ENCODE measurements at places on chromosomes 16 and 17.
A peak's percentile ranks its signal among the peaks of the same experiment; 100 is the strongest.

DNA sequence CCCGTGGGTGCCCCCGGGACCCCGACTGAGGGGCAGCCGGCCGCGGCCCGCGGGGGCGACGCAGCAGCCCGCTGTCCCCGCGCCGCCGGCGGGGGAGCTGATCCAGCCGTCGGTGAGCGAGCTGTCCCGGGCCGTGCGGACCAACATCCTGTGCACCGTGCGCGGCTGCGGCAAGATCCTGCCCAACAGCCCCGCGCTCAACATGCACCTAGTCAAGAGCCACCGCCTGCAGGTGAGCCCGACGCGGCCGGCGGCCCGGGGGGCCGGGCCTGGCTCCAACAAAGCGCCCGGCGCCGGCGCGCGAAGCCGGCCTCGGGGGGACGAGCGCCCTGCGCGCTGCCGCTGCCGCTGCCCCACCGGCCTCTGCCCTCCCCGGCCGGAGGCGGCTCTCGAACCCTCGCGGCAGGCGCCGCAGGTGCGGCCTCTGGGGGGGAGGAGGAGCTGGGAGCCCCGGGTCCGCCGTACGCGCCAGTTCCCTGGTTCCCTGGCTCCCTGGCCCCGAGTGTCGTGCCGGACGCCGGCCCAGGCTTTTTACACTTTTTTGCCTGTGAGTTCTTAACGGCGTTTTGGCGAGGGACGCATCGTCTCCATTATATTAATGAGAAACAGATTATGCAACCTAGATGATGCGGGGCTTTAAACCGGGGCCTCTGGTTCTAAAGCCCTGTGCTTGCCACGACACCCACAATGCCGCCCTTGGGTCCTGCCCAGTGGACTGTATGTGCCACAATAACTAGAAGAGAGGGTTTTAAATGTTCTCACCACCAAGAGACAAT is 521 bp downstream of the ATMIN start:
- DNase-seq = peak; percentile 25

DNA sequence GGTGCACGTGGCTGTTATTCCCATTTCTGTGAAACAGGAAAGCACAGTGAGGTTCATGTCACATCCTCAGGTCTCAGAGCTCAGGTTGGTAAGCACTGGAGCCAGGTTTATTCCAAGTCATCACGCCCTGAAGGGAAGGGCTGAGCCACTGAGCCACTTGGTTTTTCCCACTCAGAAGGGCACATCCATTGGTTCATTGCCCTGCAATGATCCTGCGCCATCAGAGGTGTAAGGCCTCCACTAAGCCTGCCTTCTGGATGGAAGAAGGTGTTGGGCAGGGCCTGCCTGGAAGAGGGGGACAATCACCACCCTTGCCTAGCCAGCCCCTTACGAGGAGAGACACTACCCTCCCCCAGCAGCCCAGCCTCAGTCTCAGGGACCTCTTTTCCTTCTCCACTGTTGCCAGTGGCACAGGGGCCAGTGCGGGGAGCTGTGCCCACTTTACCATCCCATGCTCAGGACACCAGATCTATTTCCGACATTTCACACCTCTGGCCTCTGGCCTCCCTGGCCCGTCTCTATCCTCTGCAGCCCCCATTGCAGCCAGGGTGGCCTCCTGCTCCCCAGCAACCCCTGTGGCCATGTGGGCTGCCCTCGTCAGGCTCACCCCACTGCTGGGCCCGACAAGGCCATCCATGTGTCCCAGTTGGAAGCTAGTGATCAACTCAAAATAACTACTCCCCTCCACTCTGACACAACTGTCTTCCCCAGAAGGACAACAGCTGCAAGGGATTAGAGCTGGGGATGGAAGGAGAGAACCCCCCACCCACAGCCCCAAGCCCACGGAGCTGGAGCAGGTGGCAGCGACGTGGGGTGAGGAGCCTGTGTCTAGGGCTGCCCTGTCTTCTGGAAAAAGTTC is 29.9 kb downstream of the CFAP20 start:
- DNase-seq = no peak

GRCh38 chr17:7626956-7627249 is 718 bp downstream of the SAT2 start:
- no peak for DNase-seq

DNA sequence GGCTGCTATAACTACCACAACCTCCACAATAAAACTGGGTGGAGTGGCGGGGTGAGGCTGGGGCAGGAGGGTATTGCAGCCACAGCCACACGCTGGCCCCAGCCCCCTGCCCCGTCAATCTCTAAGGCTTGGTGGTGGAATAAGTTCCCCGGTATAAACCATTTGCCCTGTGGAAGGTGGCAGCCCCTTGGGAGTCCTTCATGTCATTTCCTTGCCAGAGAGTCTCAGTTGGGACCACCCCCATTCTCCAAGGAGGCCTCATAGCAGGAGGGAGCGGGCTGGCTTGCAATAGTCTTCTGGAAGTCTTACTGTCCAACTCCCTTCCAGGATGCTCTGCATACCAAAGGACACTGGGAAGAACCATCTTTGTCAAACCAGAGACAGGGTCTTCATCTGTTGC is 19.4 kb downstream of the CD300A start:
- no peak for DNase-seq

- peak; percentile 87 for DNase-seq
Measured at GRCh38 chr17:72151565-72152386, 31.0 kb downstream of the SOX9 start.

DNA sequence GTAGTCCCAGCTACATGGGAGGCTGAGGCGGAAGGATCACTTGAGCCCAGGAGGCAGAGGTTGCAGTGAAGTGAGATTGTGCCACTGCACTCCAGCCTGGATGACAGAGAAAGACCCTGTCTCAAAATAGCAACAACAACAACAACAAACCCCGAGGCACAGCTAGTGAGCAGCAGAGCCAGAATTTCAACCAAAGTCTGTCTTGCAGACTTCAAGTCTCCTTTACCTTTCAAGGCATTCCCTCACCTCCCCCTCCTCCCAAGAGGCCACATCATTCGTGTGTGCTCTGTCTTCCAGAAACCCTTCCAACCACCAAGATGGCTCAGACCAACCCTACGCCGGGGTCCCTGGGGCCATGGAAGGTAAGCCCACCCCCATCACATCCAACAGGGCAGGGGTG is 2.2 kb downstream of the CRYBA1 start:
- DNase-seq = no peak

GRCh38 chr16:49128740-49129139 is 152.9 kb downstream of the CBLN1 start:
- DNase-seq = no peak

DNA sequence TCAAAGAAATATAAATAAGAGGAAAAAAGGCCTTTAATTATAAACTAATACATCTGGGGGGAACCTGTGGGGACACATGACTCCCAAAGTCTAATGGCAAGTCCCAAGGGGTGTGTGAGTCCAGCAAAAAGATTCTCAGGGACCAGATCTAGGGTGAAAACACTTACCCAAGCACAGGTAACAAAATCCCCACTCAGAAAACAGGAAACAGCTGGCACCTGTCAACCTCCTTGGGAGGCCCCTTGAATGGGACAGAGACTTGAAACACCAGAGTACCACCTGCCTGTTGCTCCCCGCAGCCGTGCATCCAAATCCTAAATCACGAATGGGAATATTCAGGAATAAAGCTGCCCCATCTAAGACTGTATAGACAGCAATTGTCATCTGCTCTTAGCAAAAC is 461.2 kb upstream of the CDH5 start:
- no peak for DNase-seq

GRCh38 chr16:9094011-9094846 is 2.8 kb downstream of the HAPSTR1 start:
- DNase-seq = no peak

- peak; percentile 27 for DNase-seq
Measured at GRCh38 chr17:56111706-56112485, 41.4 kb upstream of the ANKFN1 start.

GRCh38 chr17:82648742-82649331 is 593 bp upstream of the WDR45B start:
- peak; percentile 53 for DNase-seq

- no peak for DNase-seq
Measured at GRCh38 chr17:13222975-13223374, 205.1 kb upstream of the ELAC2 start.

GRCh38 chr17:82848022-82848592 is 8.3 kb upstream of the ZNF750 start:
- no peak for DNase-seq

DNA sequence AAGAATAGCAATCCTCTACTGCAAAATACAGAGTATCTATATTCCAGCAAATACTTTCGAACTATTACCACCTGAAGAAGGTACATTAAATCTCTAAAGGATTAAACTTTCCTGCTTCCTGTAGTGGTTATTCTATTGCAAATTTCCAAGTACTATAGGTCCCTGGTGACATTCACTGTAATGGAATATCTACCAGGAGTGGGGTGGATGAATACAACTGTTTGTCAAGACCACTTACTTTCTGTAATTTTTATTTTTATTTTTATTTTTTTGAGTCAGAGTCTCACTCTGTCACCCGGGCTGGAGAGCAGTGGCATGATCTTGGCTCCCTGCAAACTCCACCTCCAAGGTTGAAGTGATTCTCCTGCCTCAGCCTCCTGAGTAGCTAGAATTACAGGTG is 389.5 kb downstream of the TMEM114 start:
- DNase-seq = no peak

- DNase-seq = no peak
Measured at GRCh38 chr16:66508248-66508913, 41.5 kb downstream of the TK2 start.

DNA sequence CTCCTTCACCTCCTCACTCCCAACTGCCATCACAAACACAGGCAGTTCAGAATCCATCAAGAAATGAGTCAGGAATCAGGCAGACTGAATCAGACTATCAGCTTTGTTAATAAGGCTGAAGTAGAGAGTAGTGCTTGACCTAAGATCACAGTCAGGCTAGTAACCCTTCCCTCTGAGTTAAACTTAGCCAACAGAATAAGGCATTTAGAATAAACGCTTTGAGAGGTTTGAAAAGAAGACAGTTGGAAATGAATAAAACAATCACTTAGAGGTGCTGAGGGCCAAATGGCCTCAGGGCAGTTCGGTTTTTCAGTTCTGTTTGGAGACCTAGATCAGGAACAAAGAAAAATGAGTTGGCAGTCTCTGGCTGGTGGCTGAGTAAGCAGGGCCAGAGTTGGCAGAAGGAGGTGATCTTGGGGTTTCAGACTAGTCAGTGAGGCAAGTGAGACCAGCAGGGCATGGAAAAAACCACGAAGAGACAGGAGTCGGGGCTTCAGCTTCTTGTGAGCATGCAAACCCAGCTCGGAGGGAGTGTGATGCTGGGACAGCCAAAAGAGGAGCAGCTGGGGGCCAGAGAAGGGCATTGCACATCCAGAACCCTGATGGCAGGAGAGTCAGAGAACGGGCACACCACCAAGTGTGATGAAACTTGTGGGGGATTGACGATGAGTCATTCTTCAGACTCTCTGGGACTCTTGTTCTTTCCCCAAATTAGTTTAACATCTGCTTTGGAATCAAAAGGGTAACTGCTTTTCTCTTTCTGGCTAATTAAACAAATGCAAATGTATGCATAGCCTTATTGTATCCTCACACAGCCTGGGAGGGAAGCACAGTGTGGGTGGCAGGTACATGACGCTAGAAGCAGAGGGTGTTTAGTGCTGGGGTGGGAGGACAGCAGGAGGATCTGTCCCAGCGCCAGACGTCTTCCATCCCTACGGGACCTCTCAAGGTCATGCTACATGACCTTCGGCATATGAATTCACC is 54.8 kb downstream of the SPECC1 start:
- peak; percentile 63 for DNase-seq

GRCh38 chr16:50244140-50244503 is 22.2 kb upstream of the ADCY7 start:
- no peak for DNase-seq

GRCh38 chr16:87134628-87134995 is 182.6 kb downstream of the C16orf95 start:
- DNase-seq = no peak

- no peak for DNase-seq
Measured at GRCh38 chr17:83119987-83120864, 40.8 kb downstream of the METRNL start.

DNA sequence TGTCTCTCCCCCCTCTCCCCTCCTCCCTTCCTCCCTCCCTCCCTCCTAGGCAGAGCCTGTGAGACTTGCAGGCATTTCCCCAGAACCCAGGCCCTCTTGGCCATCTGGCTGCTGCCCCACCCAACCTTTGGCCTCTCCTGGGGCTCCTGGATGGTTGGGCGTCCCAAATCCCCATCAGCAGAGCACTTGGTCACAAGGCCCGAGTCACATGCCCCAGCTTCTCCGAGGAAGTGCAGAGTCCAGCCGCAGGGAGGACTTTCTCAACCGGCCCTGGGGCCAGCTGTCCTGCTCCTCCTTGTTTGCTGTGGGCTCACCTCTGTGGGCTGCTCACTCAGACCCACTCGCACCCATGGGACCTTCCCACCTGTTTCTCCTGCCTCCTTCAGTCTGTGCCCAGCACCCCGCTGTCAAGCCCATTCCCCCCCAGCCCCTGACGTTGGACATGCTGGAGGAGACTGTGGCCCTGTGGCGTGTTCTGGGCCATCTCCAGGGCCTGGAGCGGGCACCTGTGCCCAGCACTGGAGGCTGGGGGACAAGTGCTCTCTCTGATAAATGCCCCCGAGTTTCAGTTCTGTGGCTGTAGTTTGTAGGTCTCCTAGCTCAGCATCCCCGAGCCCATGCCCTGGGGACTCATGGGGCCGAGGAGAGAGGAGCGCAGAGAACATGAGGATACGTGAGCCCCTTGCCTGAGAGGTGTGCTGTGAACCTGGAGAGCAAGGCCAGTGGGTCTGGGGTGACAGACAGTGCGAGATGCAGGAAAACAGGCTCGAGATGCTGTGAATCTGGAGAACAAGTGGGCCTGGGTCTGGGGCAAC is 42.3 kb upstream of the ZNF750 start:
- DNase-seq = no peak

DNA sequence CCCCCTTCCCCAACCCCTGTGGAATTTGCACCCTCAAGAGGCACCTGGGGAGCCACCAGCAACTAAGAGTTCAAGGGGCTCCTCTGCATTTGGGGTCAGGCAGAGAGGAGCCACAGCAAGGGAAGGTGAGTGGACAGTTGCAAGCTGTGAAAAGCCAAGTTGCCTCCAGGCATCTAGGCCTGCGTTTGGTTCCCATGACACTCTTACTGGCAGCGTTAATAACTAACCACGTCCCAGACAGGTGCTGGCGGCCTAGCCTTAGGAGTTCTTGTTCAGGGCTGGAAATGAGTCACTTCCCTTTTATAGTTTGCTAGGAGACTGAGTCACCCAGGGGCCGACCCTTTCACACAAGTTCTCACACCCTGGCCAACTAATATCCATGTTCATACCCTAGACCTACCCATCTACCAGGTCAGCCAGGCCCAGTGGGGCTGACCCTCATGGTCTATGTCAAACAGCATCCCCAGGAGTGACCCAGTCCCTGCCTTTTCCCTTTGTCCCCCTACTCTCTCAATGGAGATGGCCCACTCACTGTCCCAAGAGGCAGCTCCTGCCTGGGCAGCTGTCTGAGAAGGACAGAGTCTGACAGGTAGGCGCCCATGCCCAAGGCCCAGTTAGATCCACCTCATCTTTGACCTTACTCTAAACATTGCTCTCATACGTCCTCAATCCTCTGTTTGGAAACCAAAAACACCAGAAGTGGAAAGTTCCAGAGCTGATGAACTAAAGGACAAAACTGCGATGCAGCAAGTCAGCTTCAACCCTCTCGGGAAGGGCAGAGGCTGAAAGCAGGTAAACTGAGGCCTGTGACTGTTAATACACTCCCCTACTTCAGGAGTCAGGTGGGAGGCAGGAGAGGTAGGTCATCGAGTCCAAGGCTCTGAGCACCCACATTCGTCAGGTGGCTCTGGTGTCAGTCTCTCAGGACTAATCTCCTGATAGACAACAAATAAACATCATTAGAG is 300.6 kb downstream of the SOX9 start:
- DNase-seq = peak; percentile 91

- DNase-seq = no peak
Measured at GRCh38 chr16:3664187-3664896, 9.9 kb downstream of the DNASE1 start.
